ENCODE measurements at places on chromosomes 2 and 18. TPM values are rescaled to one million over a fixed set of nuclear protein-coding genes. Genes with fewer than 3 reads are reported as not detected.

GRCh38 chr2:229873123-229873581 is 48.7 kb downstream of the TRIP12 start:
- no peak for DNase-seq

PLCL1 gene
- not detected for total RNA-seq

DNA sequence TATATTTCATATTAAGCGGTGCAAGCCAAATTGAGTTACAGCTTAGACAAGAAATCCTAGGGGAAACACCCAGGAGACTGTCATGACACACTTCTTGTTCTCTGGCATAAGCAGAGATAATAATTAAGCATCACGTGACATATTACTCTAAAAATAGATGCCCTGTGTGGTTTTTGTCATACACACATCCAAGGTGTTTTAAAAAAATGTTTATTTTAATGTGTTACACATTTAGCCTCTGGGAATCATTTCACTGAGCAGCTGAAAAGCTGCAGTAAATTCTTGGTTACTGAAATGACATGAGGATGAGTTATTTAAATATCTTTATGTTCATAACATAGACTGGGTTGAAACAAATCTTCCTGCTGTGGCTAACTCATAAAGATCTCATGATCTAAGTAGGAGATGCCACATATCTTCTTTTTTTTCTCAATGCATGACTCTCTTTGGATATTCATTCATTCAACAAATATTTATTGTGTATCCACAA is 38.0 kb upstream of the ERMN start:
- no peak for DNase-seq

SERPINB3 gene
- total RNA-seq = 1.7 TPM

DNA sequence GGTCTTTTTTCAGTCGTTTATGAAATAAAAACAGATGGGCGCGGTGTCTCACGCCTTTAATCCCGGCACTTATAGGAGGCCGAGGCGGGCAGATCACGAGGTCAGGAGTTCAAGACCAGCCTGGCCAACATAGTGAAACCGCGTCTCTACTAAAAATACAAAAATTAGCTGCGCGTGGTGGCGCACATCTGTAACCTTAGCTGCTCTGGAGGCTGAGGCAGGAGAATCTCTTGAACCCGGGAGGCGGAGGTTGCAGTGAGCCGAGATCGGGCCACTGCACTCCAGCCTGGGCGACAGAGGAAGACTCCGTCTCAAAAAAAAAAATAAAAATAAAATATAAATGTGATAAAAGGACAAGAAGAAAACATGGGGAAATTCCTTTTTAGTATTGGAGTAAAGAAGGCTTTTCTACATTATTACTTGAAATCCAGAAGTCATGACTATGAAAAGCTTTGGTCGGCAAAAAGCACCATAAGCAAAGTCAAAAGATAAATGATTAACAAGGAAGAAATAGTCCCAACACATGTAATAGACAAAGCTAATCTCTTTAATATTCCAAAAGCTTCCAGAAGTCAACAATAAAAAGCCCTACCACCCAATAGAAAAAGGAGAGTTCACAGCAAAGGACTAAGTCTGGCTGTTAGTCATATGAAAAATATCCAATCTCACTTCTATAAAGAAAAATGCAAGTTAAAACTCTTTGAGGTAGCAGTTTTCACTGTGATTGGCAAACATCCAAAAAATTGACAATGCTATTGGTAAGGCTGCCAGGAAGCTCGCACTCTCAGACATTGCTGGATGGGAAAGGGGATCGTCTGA is 1.4 kb upstream of the FAM168B start:
- no peak for DNase-seq

DNA sequence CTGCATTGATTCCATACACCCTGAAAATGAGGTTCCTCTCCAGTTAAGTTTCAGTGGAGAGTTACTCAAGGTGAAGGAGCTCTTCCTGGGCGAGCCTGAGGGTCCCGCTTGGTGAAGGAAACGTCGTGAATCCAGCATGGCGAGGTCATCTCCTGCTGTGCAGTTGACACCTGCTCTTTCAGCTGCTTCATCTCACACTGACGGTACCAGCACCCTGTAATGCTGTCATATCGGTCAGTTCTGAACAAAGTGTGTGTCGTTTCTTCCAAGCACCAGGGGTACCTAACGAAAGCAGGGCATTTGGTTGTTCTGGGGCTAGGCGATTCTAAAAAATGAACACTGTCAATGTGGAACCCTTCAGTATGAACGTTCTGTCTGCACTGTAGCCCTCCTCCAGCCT is 52.6 kb downstream of the ITGB1BP1 start:
- no peak for DNase-seq
